ENCODE measurements at places on chromosomes 6 and 20.

DNA sequence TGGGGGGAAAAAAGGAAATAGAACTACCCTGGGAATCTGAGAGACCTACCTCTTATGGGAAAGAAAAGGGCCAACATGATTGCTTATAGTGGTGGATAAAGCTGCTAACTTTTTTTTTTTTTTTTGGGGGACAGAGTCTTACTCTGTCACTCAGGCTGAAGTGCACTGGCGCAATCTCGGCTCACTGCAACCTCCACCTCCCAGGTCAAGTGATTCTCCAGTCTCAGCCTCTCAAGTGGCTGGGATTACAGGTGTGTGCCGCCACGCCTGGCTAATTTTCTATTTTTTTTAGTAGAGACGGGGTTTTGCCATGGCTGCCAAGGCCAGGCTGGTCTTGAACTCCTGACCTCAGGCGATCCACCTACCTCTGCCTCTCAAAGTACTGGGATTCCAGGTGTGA, 39.5 kb upstream of the TBC1D22B start:
- no peak overlapping the region for H3K27ac ChIP-seq
- no peak for DNase-seq
- no peaks in the 10 kb centered on the region for H3K27me3 ChIP-seq
- H3K4me3 ChIP-seq = no peak overlapping the region
- peaks cover 13% of the 10 kb centered on the region for H3K4me1 ChIP-seq

DNA sequence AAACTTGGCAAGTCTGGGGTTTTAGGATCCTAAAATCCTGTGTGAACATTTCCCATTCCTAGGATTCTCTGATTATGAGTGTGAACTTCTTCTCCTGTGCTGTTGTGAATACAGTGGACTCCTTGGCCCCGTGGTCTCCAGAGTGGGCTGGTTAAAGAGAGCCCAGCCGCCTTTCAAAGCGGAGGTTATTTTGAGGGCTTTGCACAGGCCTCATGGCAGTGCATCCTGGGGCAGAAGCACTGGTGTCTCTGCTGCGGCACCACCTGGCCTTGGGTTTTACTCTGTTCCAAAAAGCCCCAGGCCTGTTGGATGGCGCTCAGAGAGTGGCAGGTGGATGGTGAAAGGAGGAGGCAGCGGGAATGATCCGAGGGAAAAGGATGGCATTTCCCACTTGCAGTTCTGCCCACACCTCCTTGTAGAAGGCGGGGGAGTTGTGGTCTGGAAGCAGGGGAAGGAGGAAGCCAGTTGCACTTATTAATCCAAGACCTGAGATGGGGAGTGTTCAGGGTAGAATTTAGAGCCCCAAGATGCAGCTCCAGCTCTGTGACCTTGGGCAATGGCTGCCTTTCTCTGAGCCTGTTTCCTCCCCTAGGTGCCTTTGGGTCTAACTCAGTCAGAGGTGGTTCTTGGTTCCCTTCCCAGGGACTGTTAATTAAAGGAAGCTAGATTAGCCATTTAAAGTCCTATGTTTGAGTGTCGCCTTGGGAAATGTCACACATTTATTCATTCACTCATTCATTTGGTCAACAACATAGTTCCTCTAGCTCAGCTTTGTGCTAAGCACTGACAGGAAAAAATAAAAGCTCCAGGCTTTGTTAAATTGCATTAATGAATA, 22.4 kb downstream of the MMP24 start:
- DNase-seq = no peak
- H3K27me3 ChIP-seq = no peaks in the 10 kb centered on the region
- no peaks in the 10 kb centered on the region for H3K36me3 ChIP-seq
- H3K4me3 ChIP-seq = no peak overlapping the region
- no peaks in the 10 kb centered on the region for H3K4me1 ChIP-seq
- H3K27ac ChIP-seq = no peak overlapping the region

DNA sequence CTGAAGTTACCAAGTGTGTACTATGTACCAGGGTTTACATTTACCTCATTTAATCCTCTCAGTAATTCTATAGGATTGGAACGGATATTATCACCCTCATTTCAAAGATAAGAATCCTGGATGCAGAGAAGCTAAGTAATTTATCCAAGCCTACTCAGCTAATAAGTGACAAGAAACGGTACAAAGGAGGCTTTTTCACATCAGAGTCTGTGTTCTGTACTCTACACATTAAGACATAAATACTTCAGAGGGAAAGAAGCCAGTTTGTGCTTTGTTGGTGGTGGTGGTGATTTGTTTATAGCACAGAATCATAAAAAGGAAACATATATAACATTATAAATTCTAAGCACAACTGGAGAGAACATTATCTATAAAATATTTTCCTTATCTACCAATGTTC, 88.3 kb upstream of the HMGCLL1 start:
- no peaks in the 10 kb centered on the region for H3K27me3 ChIP-seq
- no peak overlapping the region for H3K4me3 ChIP-seq
- no peak for DNase-seq
- H3K4me1 ChIP-seq = no peaks in the 10 kb centered on the region

GRCh38 chr6:5089481-5090438, 4.6 kb downstream of the PPP1R3G start:
- no peaks in the 10 kb centered on the region for H3K36me3 ChIP-seq
- peaks cover 8% of the 10 kb centered on the region for H3K4me1 ChIP-seq
- no peak for DNase-seq

Measured in Karpas-422 (cell line).